Activated gamma-delta T cell treated with Interleukin-2 at 50 U/mL for 16 hours (primary cell): ENCODE measurements at places on chromosomes 3 and 15.

GRCh38 chr3:140614001-140614400 lies 63.9 kb upstream of the TRIM42 start:
- DNase-seq: no peak

DNA sequence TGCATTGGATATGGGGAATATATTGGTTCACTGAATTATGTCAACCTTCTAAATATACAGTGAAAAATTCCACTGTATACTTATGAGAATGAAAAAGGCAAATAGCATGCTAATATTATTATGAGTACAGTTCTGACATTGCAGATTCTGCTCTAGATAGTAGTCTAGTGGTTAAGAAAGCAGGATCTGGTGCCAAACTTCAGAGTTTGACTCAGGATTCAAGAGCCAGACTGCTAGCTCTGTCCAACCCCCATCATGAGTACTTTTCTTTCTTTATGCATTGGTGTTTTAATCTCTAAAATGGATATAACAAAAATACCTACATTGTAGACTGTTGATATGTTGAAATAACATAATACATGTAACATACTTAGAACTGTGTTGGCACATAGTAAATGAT lies 57.3 kb upstream of the PLSCR4 start:
- no peak for DNase-seq

- no peak for DNase-seq
Observed at GRCh38 chr3:97895216-97895615, 73.4 kb downstream of the CRYBG3 start.

GRCh38 chr15:67100801-67101581 lies 35.6 kb downstream of the SMAD3 start:
- no peak for DNase-seq

DNA sequence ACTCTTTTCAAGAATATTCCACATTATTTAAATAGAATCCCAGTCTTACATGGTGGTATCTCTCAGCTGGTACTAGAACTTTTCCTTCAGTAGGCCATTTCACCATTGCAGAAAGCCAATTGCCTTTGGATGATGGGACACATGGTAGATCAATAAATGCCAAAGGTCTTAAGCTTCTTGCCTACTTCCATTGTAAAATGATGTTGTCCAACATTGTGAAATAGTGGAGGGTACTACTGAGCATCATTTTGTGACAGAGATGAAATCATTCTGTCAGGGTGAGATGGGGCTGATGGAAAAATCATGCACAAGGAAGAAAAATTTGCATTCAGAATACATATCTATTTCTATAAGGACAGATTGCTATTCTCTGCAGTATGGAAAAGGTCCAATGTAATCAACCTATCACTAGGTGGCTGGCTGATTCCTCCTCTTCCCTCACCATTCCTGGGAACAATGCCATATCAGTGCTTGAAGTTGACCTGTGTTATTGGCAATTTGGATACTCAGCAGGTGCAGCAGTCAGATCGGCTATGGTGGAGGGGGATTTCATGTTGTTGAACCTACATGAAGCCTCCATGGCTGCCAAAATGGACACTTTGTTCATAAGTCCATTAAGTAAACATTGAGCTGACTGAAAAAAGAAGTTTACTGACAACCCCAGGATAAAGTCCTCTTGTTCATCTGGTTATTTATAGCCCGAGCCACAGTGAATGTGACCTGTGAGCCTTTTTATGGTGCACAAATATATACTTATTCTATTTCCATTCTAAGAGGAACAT lies 596.9 kb upstream of the ARPP21 start:
- no peak for DNase-seq

DNA sequence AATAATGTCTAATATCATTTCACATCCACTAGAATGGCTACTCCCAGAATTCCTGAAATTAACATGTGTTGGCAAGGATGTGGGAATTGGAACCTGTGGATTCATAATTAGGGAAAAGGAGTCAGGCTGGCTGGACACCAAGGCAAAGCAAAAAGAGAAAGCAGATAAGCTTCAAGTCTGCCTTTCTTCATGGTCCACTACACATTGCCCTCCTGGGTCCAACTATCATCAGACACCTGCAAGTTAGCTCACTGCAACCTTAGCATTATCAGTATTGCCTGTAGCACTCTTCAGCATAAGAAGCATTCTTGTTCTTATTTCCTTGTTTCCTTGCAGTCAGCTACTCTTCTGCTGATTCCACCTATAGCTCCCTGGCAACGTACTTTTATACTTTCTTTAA lies 124.3 kb downstream of the ZNF280D start:
- DNase-seq: no peak

DNA sequence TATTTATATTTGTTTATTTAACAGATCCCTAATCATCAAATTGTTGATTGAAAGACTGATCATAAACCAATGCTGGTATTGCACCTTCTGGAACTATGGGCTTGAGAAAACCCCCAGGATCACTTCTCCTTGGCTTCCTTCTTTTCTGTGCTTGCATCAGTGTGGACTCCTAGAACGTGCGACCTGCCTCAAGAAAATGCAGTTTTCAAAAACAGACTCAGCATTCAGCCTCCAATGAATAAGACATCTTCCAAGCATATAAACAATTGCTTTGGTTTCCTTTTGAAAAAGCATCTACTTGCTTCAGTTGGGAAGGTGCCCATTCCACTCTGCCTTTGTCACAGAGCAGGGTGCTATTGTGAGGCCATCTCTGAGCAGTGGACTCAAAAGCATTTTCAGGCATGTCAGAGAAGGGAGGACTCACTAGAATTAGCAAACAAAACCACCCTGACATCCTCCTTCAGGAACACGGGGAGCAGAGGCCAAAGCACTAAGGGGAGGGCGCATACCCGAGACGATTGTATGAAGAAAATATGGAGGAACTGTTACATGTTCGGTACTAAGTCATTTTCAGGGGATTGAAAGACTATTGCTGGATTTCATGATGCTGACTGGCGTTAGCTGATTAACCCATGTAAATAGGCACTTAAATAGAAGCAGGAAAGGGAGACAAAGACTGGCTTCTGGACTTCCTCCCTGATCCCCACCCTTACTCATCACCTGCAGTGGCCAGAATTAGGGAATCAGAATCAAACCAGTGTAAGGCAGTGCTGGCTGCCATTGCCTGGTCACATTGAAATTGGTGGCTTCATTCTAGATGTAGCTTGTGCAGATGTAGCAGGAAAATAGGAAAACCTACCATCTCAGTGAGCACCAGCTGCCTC lies 14.7 kb downstream of the THBS1 start:
- no peak for DNase-seq

DNA sequence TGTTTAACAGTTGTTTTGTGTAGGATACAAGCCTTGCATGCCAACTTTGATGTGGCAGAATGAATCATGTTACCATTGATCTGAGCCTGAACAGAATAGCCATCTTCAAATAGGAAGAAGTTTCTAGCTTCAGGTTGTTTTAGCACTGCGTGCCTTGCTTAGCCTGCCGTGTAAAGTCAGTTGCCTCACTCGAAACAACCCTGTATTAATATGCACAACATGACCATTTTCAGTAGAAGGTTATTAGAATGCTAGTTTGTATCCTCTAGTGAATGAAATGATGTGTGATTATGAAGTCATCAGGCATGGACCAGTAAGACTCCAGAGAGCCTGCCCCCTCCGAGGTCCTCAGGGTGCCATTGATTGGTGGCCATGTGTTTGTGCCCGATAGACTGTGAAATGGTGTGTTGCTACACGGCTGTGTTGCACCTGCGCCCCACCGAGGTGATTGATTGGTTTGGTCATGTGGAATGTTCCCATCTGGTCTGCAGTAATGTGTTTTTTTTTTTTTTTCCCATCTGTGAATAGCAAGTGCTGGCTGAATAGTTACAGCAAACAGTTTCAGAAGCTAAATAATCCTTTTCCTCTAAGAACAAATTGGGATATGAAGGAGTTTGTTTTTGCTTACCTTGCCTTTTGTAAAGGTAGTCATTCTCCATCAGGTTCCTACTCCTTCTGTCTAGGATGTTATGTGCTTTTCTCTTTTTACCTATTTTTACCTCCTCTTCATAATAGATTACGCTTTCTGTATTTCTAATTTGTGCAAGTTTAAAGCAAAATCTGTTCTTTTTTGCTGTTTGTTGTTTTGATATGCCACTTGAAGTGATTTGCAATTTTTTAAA lies 214.9 kb downstream of the TCF12 start:
- peak; percentile 20 for DNase-seq

DNA sequence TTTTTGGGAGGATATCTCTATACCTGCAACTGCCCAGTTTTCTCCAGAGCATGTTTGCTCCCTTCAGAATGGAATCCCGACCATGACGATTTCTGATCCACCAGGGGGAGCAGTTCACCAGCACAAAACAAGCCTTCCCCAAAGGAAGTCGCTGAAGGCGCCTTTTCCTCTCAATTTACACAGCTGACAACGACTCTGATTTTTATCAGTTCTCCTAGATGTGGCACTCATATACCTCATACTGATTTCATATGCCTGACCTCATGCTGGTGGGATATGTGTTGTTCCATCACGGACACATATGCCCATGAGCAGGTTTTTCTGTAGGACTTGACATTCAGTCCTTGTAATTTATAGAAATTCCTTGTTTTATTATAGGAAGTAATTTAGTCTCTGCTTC lies 1028.2 kb downstream of the MCTP2 start:
- DNase-seq: peak; percentile 52

- no peak for DNase-seq
Observed at GRCh38 chr15:72785841-72786240, 2.3 kb upstream of the ADPGK start.

DNA sequence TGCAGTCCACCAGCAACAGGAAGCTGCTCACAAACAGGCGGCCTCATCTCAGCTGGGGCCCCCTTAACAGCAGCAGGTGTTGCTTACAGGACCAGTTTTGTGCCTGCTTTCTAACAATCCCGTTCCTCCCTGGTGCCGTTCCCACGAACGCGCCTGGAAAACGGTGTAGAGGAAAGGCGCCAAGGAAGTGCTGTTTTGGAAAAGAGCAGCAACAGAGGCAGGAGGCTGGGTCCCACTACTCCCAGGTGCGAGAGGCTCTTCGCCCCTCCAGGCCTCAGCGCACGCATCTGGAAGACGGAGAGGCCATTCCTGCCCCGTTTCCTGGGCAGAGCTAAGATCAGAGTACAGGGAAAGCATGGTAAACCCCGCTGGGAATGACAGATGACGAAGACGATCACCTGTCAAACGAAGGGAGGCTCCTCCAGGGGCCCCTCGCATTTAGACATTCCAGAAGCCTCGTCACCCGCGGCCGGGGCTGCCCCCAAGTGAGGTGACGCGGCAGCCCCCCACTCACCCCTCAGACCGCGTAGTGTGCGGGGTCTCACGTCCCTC lies 603 bp downstream of the SCAPER start:
- peak; percentile 13 for DNase-seq

GRCh38 chr3:48556796-48557626 lies at the start of gene PFKFB4:
TSS of gene PFKFB4 (minus strand) at chr3:48556803. CDS start at chr3:48556777, 26 bp downstream.
- peak; percentile 99 for DNase-seq

DNA sequence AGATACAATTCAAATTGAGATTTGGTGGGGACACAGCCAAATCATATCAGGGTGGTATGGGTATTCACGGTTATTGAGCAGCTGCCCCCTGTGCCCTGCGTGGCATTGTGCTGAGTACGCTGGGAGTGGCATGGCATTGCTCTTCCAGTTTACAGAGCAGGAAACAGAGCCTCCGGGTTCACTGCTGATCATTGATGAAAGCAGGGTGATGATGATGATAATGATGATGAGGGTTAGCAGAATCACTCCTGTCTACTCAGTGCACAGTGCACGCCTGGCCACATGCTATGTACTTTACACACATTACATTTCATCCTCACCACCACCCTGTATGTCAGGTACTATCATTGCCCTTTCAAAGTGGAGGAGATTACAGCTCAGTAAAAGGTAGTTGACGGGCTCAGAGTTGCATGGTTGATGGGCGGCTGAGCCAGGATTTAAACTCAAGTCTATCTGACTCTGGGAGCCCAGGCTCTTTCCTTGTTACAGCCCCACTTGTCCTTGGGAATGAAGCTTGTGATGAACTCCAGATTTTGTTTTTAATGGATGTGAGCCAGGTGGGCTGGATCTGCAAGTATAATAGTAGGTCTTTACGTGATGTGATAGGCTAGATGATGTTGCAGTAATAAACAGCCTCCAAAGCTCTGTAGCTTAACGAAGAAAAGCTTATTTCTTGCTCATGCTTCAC lies 87.6 kb upstream of the MYZAP start:
- no peak for DNase-seq

DNA sequence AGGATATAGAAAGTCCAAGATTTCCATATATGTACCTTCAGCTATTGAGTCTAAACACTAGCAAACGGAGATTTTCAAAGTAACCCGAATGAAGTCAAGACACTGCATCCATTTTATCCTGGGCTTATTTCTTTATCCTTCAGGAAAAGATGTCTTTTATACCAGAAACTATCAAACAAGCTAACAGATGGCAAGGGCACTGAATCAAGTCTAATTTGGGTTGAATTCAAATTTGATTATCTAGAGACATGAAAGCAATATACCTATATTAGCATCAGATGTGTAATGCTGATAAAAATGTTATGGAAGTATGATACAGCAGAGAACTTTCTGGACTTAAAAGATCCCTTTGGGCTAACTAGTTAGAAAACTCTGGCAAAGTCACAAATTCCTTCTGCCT lies 138.3 kb upstream of the TSPAN3 start:
- no peak for DNase-seq

DNA sequence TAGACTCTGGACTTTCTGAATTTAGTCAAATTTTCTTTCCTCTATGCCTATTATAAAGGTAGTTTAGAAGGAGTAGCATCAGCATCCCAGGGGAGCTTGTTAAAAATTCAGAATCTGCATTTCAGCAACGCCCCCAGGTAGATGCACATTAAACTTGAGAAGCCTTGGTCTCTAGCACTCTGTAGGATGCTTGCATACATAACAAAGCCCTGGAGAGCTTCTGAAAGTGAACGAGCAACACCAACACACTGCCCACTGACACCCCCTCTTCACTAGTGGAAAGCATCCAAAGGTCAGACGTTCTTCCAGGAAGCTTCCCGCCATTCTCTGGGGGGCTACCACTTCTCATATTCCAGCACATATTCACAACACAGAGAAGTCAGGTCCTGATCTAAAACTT lies 6.5 kb downstream of the PRICKLE2 start:
- DNase-seq: no peak

DNA sequence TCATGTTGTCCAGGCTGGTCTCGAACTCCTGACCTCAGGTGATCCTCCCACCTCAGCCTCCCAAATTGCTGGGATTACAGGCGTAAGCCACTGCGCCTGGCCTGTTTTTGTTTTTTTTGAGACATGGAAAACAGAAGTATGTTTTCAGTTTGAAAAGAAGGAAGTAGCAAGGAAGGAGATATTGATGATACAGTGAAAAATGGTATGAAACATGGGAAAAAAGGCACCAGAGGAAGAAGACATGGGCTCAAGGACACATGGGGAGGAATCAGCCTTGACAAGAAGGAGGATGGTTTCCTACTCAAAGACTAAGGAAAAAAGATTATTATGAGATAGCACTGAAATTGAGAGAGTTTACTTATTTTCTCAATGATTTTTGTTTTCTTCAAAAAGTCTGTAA lies 30.7 kb downstream of the FMN1 start:
- DNase-seq: no peak

GRCh38 chr3:146222204-146223046 lies 28.5 kb downstream of the PLSCR4 start:
- DNase-seq: no peak
